ENCODE measurements at places on chromosomes 13 and 19. TPM values are rescaled to one million over a fixed set of nuclear protein-coding genes. Genes with fewer than 3 reads are reported as not detected.

The ZNF90 gene
- 0.16 TPM for total RNA-seq

The SHANK1 gene
- total RNA-seq, result 2.8 TPM

The NCR1 gene
- not detected for total RNA-seq

The ZNF226 gene
- total RNA-seq, result 23.7 TPM

The SWSAP1 gene
- total RNA-seq, result 1.3 TPM

The TCF3 gene
- total RNA-seq, result 55.4 TPM

The ZNF66 gene
- 0.72 TPM for total RNA-seq

The SLC10A2 gene
- total RNA-seq, result not detected

All from cardiac atrium fibroblast (primary cell).